ENCODE measurements at places on chromosomes 5 and 9.

GRCh38 chr5:168752012-168752411 lies 172.8 kb upstream of the PANK3 start:
- DNase-seq = no peak

DNA sequence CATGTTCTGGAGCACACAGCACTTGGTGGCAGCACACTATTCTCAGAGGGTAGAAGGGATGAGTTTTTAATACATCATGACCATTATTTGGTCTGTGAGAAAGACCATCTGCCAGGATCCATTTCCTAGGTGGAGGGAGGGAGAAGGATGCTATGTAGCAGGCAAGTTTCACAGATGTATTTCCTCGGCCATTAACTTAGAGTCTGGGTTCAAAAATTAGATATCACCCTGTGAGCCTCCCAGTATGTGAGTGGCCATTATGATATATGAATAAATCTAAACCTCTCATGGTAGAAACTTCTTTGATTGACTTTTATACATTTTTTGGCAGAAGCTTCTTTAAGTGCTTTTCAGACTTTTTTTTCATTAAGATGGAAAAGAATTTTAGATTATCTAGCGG lies 133.9 kb downstream of the SREK1 start:
- no peak for DNase-seq

GRCh38 chr5:163790497-163790896 lies 285.1 kb downstream of the MAT2B start:
- DNase-seq = no peak

GRCh38 chr9:6739218-6739617 lies 18.6 kb upstream of the KDM4C start:
- DNase-seq = no peak

- DNase-seq = peak; percentile 53
Observed at GRCh38 chr9:91423785-91424402, at the start of gene NFIL3. NFIL3 (minus strand) TSS chr9:91423832; CDS start chr9:91410734, 13,098 bp downstream.

- no peak for DNase-seq
Observed at GRCh38 chr5:126884269-126884819, 107.4 kb downstream of the LMNB1 start.

DNA sequence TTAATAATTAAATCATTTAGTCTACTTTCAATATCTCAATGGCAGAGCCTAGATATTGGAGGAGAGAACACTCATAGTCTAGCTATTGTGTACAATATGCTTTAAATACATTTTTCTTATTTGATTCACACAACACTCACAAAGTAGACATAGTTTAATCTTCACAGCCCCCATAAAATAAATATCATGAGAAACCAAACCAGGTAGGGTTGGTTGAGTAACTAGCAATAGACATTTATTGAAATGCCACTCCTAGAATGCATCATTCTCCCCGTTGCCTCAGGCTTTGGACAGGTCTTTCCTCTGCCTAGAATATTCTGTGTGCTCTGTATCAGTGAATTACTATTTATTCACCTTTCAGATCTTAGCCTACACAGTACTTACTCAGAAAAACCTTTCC lies 141.9 kb downstream of the CEMIP2 start:
- no peak for DNase-seq

DNA sequence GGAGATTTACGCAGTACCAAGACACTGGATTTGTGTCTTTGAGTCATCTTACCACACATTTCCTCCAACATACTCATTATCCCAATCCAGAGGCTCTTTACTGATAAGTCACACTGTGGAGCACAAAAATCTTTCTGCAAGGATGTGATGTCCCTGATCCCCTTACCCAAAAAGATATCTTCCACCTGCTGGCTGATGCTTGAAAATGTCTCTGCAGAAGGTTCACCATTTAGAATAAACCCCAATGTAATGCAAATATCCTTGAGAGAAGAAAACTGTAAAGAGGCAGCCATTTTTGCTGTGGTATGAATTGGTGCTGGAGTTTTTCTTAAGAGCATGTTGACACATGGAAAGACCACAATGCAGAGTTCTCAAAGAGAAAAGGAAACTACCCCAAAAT lies 65.7 kb upstream of the RORB start:
- DNase-seq = no peak

DNA sequence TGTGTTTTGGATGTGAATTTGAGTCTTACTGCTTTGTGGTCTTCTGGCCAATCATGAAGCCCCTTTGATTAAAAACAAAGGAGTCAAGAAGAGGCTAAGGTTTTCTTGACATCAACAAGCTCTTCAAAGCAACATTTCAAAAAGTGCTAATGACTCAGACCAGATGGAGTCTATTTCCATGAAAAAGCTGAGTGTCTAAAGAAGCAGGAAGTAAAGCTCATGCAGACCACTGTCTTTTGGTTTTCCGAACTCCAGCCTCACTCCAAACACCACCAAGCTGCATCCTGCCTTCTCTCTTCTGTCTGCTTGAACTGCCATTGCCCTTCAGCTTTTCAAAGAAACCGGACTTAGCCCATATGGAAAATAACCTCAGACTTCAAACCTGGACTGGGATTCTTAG lies 115.2 kb downstream of the PRDM6 start:
- DNase-seq = no peak

DNA sequence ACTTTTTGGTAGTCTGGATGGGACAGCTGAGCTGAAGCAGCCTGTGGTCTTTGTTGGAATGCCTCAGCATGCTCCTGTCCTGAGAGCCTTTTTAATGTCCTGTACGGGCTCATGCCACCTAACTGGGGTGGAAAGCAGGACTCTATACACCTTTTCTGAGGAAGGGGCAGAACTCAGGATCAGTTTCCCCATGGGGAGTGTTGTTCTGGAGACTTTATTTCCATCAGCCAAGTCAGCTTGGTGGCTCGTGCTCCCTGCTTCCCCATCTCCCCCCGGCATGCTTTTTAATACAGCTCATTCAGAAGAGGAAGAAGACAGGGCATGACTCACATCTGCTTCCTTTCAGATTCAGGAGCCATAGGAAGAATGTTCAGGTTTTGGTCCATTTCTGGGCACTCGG lies 5.1 kb upstream of the SEPTIN8 start:
- DNase-seq = no peak

DNA sequence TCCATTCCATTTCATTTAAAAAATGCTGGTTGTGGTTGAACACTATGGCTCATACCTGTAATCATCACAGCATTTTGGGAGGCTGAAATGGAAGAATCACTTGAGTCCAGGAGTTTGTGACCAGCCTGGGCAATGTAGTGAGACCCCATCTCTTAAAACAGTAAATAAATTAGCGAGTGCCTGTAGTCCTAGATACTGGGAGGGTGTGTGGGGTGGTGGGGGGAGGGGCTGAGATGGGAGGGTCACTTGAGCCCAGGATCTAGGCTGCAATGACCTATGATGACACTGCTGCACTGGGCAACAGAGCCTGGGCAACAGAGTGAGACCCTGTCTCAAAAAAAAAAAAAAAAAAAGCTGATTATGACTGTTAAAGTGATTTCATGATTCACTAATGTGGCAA lies 29.1 kb downstream of the DDX46 start:
- DNase-seq = no peak

- DNase-seq = no peak
Observed at GRCh38 chr9:19479874-19480273, 71.1 kb downstream of the ACER2 start.

DNA sequence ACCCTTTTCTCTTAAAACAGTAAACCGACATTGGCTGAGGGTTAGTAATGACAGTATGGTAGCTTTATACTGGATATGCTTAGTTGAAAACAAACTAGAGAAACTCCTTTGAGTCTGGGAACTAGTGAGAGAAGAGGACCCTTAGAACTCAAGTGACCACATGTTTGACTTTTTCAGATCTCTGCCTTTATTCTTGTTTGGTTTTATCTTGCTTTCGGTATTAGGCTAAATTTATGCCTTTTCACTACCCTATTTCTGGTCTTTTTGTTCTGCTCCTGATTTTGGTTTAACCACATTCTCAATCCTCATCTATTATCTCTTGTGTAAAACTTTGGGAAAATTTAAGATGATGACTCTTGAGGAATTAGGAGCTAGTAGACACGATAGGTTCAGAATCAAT lies 11.0 kb downstream of the SNAPC3 start:
- DNase-seq = no peak

DNA sequence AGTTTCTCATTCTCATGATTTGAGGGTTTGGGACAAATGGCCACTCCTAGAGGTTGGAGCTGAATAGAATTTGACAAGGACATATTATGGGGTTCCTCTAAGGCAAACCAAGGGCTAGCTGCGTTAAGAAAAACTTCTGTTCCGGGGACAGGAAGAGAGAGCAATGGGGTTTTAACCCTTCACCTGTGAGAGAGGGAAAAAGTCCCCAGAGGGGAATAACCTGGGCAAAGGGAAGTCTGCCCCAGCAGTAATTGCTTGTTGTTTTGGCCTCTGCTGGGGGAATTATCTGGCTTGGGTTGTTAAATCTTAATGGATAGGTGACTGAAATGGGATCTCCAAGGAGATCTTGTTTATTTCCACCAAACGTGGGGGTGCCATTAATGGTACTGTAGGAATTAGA lies 110.1 kb upstream of the MOCS2 start:
- no peak for DNase-seq

DNA sequence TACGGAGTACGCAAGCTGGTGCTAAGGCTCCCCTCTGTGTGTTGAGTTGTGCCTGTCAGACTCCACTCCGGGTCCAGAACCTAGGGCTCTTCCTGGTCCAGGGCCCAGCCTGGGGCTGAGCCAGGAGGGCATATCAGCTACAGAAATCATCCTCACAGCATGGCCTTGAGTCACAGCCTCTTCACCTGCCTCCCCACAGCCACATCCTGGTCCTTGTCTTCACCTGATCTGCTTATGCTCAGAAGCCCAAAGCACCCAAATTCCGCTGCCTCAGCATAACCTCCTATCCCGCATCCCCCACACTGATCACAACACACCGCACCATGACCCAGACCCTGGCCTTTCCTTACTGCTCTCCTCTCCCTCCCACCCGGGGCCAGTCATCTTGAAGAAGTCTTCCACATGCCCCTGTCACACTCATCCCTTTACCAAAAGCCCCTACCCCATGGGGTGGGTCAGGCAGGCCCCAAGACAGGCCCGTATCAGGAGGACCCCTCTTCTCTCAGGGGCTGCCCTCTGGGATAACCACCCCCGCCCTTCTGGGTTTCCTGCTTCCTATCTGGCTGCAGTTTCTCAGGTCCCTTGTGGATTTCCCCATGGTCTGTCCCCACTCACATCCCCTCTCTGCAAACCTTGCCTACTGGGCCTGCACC lies 1.3 kb upstream of the IL3 start:
- no peak for DNase-seq

- DNase-seq = no peak
Observed at GRCh38 chr9:116499986-116500871, 186.9 kb upstream of the TRIM32 start.

GRCh38 chr5:82728926-82729702 lies 348.1 kb downstream of the TMEM167A start:
- DNase-seq = no peak

GRCh38 chr9:12735665-12736064 lies 39.2 kb upstream of the LURAP1L start:
- no peak for DNase-seq

DNA sequence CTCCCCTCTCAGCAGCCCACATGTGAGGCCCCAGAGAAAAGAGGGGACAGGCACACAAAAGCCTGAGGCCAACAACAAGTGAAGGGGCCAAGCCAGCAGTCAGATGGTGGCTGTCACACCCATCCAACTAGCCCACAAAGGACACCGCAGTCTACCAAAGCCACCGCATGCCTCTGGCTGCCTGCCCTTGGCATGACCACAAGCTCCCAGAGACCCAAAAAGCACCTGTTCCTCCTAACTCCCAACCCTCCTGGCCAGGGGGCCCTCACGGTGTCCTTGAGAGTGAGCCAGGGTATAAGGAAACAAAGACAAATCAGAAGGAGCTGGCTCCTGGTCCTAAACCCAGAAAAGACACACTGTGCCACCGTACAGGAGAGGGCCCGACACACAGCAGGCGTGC lies 77.8 kb upstream of the LRRTM2 start:
- no peak for DNase-seq

DNA sequence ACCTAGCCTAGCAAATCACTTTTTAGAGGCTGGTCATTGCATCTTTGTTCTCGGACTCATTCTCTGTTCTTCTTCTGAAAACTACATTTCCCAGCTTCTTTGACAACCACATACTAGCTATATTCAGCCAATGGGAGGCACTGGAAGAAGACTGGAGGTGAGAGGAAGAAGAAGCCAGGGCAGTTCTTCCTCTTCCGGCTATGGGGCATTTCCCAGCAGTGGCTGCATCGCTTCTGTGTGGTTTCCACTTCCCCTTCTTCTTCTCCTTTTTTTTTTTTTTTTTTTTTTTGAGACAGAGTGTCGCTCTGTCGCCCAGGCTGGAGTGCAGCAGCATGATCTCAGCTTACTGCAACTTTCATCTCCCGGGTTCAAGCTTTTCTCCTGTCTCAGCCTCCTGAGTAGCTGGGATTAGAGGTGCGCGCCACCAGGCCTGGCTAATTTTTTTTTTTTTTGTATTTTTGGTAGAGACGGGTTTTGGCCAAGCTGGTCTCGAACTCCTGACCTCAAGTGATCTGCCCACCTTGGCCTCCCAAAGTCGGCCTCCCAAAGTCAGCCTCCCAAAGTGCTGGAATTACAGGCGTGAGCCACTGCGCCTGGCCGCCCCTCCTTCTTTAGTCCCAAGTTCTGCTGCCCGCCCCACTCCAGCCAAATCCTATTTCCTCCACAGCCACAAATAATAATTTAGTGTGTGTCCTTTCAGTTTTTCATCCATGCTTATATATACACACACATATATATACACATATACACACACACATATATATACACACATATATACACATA lies 6.9 kb upstream of the UBAP1 start:
- no peak for DNase-seq

DNA sequence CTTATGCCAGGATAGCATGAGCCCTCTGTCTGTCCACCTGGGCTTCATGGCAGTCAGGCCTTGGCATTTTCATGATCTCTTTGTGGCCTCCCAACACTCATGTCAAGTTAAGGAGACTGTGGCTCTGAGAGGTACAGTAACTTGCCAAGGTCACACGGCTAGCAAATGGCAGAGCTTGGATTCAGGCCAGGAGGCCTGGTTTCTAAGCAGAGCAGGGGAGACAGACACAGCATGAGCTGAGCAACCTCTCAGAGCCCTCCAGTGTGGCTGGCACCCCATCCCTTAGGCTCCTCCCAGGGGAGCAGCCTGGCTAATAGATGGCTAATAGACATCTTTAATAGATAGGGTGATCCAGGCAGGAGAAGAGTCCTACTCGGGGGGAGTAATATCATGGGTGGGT lies 4.1 kb downstream of the SYNPO start:
- no peak for DNase-seq

GRCh38 chr9:77534376-77535057 lies 113.6 kb downstream of the GNA14 start:
- DNase-seq = no peak

GRCh38 chr9:125883565-125884217 lies 136.5 kb downstream of the PBX3 start:
- no peak for DNase-seq

- DNase-seq = no peak
Observed at GRCh38 chr9:81871695-81872094, 56.5 kb upstream of the SPATA31D4 start.

GRCh38 chr5:126811515-126812198 lies 34.7 kb downstream of the LMNB1 start:
- DNase-seq = no peak

GRCh38 chr5:71757590-71758543 lies 38.8 kb downstream of the CARTPT start:
- peak; percentile 42 for DNase-seq
